ENCODE measurements at places on chromosomes 5 and 9.

GRCh38 chr5:179882338-179882737 is 23.7 kb upstream of the MRNIP start:
- DNase-seq = no peak

DNA sequence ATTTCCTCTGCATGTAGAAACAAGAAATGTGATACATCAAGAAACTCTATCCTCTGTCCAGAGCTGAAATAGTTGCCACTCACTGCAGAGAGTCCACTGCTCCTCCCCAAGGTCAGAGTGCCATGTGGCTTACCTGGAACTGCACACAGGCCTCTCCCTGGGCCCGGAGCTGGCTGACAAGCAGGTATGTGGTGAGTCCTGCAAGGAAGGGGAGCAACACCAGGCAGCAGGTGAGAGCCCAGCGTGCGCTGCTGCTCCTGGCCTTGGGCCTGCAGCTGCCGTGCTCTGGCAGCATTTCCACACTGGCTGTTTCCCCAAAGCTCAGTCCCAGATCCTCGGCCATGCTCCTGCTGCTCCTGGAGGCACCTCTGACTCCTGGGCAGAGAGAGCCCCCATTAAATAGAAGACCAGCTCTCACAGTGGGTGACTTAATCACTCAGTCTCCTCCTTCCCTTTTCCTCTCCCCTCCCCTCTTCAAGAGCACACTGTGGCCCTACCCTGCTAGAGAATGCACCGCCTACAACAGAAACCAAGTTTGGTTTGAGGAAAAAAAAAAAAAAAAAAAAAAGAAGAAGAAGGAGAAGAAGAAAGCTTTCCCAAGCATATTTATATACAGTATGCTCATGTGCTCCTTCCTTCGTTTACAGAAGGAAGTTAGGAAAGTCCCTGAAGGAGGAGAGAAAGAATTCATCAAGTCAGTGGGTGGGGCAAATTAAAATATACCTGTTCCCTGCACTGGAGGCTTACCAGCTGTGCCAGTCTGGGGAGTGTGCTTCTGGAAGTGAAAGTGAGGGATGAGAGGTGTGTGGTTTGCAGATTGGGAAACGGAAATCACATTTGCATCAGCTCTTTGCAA is at the start of gene TNFSF15:
Gene TNFSF15 (minus strand): TSS at position 370 of the 856 bp plus-strand sequence. CDS start 27 bp downstream, at position 343.
- no peak for DNase-seq

DNA sequence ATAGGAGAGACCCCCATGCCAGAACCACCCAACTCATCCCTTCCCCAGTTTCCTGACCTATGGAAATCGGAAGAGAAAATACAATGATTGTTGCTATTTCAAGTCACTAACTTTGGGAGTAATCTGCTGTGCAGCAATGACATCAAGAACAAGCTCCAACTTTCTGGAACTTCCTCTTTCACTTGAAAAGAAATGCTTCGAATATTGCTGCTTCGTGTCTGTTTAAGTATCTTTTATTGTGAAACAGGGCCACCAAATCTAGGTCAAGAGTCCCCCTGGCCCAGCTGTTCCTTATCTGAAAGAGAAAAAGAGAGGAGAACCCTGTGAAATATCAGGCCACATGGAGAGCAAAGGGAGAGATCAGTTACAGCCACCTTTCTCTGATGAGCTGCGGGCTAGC is 59.4 kb upstream of the DNAH5 start:
- no peak for DNase-seq

DNA sequence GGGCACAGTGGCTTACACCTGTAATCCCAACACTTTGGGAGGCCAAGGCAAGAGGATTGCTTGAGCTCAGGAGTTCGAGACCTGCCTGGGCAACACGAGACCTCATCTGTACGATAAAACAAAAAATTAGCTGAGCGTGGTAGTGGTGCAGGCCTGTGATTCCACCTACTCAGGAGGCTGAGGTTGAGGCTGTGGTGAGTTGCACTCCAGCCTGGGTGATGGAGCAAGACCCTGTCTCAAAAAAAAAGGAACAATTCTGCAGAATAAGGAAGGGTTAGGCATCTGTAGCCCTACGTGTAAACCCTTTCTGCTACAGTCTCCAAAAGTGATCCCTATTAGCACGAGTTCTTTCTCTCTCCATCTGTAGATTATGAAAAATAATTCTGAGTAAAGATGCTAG is 19.9 kb downstream of the CDC26 start:
- DNase-seq = no peak

DNA sequence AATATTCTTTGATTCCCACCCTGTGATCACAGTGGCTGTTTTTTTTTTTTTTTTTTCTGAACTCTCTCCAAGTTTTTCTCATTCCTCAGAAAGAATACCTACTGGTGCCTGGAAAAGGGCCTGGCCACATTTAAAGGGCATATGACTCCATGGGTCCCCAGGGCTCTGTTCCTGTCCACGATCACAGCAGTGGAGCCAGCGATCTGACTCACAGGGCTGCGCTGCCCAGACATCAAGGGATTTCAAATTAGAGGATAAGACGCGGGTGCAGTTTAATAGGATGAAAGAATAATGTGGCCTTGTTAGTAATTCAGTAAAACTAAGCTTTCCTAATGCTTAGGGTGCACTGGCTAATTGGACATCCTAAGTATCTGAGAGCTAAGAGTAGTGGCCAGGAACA is 175.1 kb upstream of the MSX2 start:
- no peak for DNase-seq

DNA sequence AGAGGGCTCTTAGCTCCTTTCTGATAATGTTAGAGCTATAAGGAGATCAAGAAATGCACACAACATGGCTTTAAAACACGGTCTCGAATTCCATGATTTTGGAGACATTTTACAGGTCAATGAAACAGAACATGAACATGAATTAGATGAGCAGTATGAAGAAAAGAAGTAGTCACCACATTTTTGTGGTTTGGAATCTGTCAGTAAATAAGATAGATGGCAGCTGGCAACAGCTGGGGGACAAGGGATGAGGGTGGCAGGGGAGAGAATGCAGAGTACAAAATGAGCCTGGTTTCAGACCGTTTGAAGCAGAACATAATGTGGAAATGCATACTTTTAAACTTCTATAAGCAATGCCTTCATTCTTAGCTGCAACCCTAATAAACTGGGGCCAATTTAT is 107.1 kb downstream of the OXCT1 start:
- DNase-seq = no peak

- no peak for DNase-seq
Observed at GRCh38 chr5:142325725-142326479, 1.1 kb upstream of the SPRY4 start.

DNA sequence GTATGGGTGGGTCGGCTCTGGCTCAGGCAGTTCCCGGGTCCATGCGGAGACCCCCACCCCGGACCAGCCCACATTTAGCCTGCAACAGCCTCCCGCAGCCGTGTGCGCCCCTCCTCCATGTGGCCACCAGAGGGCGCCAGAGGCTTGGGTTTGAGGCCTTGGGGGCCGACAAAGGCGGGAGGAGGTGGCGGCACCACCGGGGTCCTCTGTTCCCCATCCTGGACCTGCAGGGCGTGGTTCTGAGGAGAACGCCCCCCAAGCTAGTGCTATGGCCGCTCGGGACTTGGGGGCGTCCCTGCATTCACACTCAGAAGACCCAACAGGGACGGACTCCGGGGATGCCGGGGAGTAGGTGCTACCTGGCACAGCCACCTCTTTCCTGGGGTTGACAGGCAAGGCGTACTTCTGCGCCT is 16.5 kb downstream of the ASS1 start:
- peak; percentile 41 for DNase-seq

- no peak for DNase-seq
Observed at GRCh38 chr5:93715761-93716160, 25.6 kb downstream of the POU5F2 start.

All from stimulated activated CD4-positive, alpha-beta T cell treated with anti-CD3 and anti-CD28 coated beads, Interleukin-15, amount 100 ng/mL, for 1 hour (primary cell).